Naive B cell (primary cell): ENCODE measurements at places on chromosomes 3 and 15.

- no peak for DNase-seq
These were observed 83.7 kb upstream of the COL6A6 start for GRCh38 chr3:130433306-130433705.

DNA sequence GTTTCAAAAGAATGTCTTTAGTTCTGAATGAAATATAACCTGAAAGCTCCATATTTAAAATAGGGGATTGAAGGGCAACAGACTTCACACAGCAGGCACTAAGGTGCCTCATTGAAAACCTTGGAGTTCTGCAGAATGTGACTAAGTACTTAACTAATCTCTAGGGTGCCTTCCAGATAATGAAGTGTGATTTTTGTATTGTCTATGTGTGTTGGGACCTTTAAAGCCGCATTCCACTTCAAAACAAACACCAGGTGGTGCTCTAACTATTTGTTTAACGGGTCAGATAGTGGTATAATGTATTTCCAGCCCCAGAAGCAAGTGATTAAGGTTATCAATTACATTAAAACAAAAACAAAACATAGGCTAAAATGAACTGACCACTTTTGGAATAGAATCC is 28.0 kb downstream of the TFG start:
- no peak for DNase-seq

DNA sequence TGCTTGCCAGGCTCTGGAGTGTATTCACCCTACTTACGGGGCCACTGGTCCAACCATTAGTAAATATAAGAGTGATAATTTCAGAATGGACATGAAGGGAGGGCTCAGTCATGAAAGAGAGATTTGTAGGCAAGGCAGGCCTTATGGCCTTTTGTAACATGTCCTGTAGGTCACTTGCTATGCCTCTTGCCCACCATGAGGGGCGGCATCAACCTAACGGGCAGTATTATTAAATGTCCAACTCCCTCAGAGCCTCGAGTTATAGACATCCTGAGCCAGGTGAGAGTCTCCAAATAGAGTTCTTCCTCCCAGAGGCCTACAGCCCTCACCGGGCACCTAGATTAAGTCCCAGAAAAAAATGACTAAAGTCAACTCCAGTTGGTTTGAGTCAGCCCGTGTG is 30.2 kb downstream of the ONECUT1 start:
- no peak for DNase-seq

GRCh38 chr3:58176185-58176530 is 34.6 kb downstream of the DNASE1L3 start:
- no peak for DNase-seq

GRCh38 chr3:6089780-6090179 is 771.1 kb upstream of the GRM7 start:
- no peak for DNase-seq

GRCh38 chr3:25338158-25338725 is 89.8 kb upstream of the RARB start:
- DNase-seq, result no peak

- no peak for DNase-seq
These were observed 278.6 kb downstream of the ZNF621 start for GRCh38 chr3:40803311-40803710.
